ENCODE measurements at places on chromosomes 16 and 17.

DNA sequence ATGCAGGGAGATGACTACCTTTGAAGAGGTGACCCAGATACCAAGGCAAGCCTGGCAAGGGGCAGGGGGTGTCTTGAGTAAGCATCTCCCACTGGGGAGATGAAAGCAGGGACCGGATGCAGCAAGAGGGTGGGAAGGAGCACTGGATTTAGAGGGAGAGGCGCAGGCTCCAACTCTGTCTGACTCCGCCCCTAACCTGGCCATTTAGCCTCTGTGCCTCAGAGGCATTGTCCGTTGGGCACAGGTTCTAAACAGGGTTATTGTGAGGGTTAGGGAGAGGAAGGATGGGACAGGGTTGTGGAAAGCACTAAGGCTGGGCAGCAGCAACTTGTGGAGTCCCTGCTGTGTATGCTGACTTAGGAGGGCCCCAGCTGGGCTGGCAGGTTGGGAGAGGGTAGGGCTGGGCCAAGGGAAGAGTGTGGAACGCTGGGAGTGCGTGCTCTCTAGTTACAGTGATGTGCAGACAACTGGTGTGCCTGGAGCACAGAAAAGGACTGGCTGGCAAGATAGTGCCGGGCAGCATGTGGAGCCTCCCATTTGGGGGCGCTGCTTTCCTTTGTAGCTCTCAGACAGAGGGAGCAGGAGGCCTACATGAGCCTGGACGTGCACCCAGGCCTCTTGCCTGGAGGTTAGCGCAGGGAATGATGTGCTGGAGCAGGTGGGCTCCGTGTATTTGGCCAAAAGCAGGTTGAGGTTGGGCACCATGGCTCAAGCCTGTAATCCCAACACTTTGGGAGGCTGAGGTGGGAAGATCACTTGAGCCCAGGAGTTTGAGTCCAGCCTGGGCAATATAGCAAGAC lies 26.2 kb downstream of the TBX2 start:
- DNase-seq: no peak

- no peak for DNase-seq
Observed at GRCh38 chr16:57559072-57559790, 16.8 kb downstream of the ADGRG5 start.

DNA sequence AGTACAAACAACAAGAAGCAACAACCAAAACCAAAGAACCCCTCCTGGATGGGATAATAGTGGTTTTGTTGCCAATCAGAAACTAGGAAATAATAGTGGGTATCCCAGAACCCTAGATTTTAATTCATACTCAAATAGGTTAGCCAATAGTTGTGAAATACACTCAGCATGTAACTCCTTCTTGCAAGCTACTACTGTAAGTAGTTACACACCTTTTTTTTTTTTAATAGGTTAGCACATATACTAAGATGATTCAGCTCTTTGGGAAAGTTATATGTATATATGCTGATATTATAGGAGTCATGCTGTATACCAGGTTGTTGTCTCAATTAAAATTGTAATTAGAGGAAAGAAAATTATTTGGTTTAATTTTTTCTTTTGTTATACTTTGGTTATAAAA lies 92.5 kb upstream of the HAS3 start:
- no peak for DNase-seq

DNA sequence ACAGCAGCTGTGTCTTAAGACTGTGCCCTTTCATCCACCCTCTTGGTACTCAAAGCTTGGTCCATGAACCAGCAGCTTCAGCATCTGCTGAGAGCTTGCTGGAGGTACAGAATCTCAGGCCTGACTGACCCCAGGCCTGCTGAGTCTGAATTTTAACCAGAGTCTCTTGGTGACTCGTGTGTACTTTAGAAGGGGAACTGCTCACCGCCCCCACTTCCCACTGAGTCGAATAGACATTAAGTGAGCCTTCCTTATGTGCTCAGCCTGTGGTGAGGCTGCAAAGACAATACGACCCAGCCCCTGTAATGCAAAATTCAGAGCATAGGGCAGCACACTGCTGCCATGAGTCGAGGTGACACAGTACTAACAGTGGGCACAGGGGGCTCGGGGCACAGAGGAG lies 662.8 kb downstream of the WWOX start:
- DNase-seq: no peak

- DNase-seq: no peak
Observed at GRCh38 chr16:58493756-58494431, 6.0 kb upstream of the NDRG4 start.

- DNase-seq: no peak
Observed at GRCh38 chr16:86621966-86622365, 43.6 kb downstream of the FOXL1 start.

DNA sequence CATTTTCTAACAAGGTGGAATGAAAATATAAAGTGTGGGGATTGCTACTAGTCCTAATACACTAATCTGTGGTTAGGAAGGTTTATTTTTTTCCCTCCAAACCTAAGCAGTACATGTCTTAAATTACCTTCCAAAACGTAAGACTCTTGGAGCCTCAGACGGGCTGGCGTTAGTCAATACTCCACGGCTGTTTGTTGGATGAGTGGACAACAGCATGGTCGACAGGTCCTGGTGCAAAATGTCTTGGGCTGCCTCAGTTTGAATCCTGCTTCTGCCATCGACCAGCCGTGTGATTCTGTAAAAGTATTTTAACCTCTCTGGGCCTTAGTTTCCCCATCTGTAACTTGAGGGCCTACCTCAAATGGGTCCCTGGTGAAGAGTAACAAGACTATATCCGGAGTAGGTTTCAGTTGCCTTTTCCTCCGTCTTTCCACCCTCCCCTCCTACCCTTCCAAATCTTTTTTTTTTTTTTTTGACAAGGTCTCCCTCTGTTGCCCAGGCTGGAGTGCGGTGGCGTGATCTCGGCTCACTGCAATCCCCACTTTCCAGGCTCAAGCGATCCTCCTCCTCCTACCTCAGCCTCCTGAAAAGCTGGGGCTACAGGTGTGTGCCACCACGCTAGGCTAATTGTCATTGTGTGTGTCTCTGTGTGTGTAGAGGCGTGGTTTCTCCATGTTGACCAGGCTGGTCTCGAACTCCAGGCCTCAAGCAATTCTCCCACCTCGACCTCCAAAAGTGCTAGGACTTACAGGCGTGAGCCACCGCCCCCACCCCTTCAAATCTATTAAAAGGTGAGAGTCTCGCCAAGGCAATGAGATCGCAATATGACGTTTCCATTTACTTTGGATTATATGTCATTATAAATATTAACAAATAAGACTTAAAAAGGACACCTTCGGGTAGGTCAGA lies 5.8 kb downstream of the SCGB1C2 start:
- no peak for DNase-seq

GRCh38 chr17:38357486-38358123 lies 6.0 kb downstream of the SOCS7 start:
- DNase-seq: no peak

- no peak for DNase-seq
Observed at GRCh38 chr16:67528870-67529581, 397 bp downstream of the RIPOR1 start.

GRCh38 chr16:84446596-84447392 lies 57.7 kb downstream of the MEAK7 start:
- no peak for DNase-seq

DNA sequence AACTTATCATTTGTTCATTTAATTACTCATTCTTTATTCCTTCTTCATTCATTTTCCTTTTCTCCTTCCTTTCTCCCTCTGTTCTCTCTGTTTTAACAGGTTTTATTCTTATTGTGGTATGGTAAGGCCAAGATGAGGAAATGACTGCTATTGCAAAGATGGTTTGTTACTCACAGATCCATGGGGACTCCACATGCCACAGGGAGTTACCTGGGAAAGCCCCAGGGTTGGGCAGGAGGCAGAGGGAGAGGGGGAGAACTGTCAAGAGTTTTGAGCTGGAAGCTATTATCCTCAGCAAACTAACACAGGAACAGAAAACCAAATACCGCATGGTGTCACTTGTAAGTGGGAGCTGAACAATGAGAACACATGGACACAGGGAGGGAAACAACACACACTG lies 453.3 kb downstream of the WWOX start:
- DNase-seq: no peak

GRCh38 chr17:58336456-58337209 lies 8.0 kb upstream of the TSPOAP1 start:
- no peak for DNase-seq

DNA sequence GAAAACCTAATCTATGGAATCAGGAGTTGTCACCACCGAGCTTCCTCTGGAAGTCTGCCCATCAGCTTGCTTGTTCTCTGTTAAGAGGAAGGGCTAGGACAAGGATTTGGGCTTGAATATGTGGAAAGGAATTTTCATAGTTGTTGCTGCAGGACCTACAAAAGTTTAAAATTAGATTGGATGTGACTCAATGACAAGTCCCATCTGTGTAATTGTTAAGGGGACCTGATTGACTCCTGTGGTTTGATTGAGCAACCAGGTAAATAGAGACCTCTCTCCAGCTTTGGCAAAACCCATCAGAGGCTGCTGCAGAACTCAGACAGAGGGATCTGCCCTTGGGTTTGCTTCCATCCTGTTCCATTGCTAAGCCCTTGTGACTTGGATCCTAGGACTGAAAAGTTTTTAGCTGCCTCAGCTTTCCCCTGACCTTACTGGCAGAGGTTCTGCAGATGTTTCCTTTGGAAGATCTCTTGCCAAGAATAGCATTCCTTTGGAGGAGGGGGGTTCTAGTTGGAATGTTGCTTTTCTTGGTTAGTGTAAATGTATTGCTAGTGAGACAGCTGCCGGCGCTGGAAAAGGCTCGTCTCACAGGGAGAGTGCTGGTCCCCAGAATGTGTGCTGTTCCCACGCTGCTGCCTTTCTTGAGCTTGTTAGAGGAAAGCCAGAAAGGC lies 50.0 kb downstream of the SF3B3 start:
- no peak for DNase-seq

DNA sequence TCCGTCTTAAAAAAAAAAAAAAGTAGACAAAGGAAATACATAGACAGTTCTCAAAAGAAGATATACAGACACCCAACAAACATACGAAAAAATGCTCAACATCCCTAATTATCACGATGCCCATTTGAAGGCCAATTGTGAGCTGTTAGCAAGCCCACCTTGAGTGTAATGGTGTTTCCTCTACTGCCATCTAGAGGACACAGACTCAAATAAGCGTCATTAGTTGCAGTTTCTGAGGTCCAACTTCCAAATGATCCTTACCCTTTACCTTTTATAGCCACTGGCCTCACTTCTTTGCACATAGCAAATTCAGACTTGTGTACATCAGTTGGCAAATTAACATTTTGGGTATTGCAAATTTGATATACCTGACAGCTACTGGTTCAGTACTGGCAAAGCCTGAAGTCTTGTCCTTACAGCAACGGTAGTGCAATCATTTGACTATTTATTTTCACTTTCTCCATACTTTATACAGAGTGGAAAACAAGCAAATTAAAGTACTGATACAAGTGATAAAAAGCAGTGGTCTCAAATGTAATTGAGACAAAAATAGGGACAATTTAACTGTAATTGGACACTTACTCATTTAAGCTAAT lies 536.3 kb upstream of the EEF2KMT start:
- DNase-seq: no peak

GRCh38 chr17:16551878-16552636 lies 16.9 kb downstream of the ZNF287 start:
- no peak for DNase-seq

- DNase-seq: no peak
Observed at GRCh38 chr17:76369804-76370203, 14.6 kb upstream of the SPHK1 start.

DNA sequence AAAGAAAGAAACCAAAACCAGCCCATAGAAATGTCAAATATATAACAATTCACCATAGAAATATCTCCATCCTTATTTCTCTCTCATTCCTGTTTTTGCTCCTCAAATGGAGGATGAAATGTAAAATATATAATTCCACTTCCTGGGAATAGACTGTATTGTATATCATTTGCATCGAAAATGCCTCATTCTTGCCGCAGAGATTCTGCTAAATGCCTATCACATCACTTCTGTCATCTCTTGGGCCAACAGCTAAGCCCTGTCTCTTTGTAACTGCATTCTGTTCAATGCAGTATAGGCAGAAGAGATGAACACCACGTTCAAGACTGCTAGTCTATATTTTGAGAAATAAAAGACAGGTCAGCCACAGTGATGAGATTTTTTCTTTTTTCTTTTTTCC lies 956.3 kb upstream of the SOX9 start:
- DNase-seq: no peak

GRCh38 chr16:12503191-12503590 lies 300.5 kb downstream of the CPPED1 start:
- DNase-seq: no peak

- DNase-seq: no peak
Observed at GRCh38 chr17:29576214-29577000, 7.9 kb downstream of the TP53I13 start.

DNA sequence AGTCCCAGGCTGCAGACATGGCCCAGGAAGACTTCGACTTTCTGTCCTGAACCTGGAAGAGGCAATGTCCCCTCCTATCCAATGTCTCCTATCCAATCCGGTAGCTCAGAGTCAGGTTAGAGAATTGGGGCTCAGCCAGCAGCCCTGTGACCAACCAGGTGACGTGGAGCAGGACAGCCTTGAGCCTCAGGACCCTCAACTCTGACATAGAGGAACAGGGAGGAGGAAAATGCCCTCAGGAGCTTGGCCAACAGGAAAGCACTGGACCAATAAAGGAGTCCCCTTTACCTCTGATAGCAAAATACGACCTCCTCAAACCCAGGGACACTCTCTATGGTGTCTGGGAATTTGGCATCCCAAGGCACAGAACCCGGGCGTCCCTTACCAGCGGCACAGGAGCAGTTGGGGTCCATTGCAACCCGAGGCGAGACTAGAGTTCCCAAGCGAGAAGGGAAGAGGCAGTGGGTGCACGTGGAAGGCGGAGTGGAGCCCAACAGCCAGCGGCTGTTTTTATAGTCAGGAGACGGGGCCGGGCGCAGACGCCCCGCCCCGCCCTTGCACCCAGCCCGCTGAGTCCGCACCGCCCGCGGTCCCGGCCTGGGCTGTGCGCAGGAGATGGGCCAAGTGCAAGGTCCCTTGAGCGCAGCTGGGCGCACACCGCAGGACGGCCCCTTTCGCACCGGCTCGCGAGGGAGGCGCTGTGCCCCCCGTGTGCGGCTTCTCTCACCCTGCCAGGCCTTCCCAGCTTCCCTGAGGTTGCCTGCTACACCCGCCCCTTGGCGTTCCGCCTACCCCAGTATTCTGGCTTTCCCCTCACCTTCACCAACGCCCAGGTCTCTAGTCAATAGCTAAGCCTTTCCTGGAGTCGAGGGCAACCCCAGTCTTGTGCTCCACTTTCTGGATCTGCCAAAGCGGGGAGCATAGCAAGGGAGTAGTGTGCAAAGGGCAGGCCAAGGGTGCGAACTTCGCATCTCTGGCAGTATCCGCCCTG lies at the start of gene MT1G:
TSS of gene MT1G (minus strand) at position 485 of the 991 bp plus-strand sequence. CDS start at position 413, 72 bp downstream.
- no peak for DNase-seq

All from NCI-H1048 (cell line).